ENCODE measurements at places on chromosomes 1 and 21.
A peak's percentile ranks its signal among the peaks of the same experiment; 100 is the strongest.

DNA sequence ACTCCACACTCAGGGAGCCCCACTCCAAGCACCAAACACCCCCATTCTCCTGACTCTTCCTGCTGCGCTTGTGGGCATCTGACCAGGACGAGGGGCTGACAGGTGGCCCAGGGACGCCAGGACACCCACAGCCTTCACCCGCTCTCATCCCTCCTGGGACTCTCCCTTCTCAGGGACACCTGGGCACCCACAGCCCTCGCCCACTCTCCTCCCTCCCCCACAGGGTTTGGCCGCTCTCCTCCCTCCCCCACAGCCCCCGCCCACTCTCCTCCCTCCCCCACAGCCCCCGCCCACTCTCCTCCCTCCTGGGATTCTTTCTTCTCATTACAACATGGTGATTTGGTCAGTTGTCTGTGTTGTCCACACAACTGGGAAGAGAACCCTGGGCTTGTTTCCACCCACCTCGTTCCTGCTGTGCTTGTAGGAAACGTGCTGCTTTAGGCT, 43.4 kb downstream of the PRDM15 start:
- no peak for DNase-seq

DNA sequence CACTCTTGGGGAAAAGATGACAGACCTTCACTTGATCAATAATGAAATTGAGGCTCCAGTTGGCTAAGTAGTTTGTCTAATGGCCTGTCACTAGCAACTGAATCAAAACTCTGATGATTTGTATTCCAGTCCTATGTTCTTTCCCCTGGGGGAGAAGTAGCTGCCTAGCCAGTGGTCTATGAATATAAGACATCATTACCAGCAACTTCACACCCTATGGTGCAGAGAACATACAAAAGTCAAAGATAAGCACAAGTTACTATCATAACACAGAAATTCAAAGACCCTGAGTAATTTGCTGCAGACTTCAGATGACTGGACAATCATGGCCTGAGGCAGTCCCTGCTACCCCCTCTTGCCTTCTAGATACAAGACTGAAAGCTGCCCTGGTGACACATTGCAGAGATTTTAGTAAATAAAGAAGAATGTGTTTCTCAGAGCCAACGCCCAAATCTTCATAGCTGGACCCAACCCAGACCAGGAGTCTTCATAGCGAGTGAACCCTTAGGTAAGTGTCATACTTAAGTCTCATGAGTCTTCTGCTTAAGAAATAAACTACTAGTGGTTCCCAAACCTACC, 993 bp downstream of the PDZK1 start:
- DNase-seq: peak; percentile 77

DNA sequence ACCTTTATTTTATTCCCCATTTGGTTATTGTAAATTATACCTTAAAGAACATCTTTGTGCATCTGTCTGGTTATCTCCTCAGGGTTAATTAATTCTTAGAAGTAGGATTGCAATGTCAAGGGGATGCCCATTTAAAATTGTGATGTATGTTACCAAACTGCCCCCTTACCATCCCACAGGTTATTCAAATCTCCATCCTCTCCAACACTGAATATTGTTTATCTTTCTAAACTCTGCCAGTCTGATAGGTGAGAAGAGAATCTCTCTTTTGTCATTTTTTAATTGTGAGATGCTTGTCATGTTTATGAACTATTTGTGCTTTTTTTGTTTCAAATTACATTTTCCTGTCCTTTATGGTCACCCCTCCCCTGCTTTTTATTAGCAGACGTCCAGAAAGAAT, 55.8 kb downstream of the VWA5B1 start:
- DNase-seq: no peak

DNA sequence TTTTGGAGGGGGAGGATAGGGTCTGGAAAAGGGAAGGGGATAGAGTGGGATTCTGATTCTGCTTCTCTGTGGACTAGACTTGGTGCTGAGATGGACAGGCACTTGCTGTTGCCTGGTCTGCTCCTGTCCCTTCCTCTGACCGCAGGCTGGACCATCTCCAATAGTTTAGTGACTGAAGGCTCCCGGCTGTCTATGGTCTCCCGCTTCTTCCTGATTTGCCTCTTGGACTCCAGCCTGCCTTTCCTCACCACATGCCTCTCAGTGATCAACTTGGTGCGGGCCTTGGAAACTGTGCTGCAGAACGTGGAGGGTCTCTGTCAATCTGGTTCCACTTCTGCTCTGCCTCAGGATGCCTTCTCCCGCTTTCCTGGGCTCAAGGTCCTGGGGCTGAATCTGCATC, 6.3 kb upstream of the ZSCAN20 start:
- DNase-seq: no peak

GRCh38 chr1:39420493-39420892, 70.9 kb upstream of the BMP8A start:
- DNase-seq: no peak

- no peak for DNase-seq
These were observed 28.5 kb upstream of the C1orf105 start for GRCh38 chr1:172391976-172392375.

- peak; percentile 21 for DNase-seq
These were observed 12.4 kb downstream of the USP25 start for GRCh38 chr21:15742052-15742670.

DNA sequence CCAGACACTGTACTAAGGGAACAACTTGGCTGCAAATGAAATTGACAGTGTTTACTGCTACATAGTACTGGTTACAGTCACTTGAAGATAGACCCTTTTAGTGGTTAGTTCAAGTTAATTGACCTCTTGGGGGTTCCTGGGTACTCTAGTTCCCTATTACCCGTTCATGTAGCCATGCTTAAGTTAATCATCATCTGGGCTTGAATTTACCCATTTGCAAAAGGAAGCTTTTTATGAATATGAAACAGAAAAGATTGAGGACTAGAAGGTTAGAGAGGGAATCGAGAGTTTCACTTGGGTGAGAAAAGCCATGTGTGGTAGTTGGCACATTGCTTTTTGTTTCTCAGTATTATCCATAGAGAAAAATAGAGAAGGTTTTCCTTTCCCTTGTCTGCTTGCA, 2.7 kb downstream of the MIA3 start:
- DNase-seq: no peak

DNA sequence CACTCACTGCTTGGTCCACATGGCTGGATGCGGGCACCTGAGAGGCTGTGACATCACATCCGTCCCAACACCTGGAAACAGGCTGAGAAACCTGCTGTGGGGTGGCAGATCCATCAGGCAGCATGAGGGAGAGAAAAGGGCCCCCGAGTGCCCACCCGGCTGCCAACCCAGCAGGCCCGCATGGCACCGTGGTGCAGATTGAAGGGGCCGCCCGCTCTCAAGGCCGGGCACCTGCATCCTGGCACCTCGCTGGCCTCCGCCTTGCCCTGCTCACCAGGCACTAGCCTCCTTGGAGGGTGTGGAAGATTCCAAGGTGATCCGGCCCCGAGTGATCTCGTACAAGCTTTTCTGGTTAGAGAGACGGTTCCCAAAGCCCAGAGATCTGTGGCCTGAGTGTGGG, 110.5 kb downstream of the PRDM16 start:
- DNase-seq: no peak

DNA sequence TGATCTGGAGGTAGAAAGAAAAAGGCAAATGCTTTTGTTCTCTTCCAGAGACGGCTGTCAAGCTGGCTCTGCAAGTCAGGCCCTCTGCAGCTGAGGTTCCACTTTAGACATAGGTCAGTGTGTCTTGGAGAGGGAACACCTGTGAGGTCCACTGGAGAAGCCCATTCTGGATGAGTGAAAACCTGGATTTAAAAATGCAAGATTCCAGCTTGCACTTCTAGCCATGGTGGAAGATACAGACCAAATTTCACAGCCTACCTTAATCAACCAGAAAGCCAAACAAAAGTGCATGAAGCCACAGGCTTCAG, 35.0 kb downstream of the AGPAT3 start:
- DNase-seq: no peak

DNA sequence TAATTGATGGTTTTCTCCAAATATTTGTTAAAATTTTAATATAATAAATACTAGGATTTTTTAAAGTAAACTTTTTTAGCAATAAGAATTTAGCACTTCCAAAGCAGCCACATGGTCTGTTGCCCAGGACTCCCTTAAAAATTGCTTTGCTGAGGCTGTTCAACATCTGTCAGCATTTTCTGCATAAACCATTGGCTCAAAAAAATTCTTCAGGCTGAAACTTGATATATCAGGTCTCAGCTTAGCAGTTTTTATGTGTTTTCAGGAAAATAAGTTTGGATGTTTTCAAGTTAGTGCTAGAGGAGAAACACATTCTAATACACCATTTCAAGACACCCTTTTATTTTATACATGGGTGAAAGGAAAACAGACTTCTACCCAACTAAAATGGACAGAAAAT, 69.1 kb upstream of the C1orf105 start:
- no peak for DNase-seq

DNA sequence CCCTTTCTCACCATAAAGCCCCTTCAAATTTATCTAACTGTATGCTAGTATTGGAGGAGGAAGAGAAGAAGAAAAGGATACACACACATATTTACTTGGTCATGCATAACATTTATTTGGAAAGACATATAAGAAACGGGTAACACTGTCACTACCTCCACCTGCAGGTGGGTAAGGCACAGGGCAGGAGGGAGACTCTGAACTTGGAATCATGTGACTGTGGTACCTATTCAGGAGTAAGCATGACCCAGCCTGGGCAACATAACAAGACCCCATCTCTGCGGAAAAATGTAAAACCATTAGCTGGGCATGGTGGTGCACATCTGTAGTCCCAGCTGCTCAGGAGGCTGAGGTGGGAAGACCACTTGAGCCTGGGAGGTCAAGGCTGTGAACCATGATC, 1.4 kb upstream of the PADI6 start:
- DNase-seq: no peak

DNA sequence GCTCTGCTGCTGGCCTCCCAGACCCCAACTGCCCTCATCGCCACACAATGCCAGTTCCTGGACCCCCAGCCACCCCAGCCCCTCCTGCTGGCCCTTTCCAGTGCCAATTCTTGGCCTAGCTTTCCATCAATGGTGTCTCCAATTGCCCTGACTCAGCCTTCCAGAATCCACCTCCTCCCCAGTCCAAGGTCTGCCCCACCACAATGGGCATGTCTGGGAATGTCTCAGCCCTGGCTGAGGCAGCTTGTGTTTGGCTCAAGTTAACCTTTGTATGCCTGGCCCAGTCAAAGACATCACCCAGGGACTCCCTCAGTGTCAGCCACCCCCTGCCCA, 16.4 kb downstream of the ALDH4A1 start:
- DNase-seq: peak; percentile 43

DNA sequence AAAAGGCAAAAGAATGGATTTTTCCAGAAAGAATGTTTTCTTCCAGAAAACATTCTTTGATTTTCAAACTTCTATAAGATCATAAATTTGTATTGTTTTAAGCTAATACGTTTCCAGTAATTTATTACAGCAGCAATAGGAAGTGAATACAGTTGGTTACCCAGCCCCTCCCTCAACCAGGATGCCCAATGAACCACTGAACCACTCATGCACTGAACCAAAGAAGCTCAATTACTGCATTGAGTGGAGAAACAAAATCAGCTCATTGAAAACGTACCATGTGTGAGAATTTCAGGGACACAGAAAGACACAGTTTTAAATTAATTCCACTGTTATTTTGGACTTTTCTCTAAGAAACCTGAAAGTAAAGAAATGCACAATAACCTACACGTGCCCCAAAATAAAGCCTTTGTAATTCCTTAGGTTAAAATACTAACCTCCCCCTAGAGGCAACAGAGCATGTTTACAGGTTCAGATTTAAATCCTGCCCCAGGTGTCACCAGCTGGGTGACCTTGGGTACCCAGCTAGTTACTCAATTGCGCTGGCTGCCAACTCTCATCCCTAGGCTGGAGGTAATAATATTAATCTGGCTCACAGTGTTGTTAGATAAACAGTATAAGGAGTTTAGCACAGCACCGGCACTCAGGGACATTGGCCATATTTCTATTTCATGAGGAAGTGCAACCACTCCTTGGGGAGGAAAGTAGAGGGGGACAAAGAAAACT, 111.7 kb downstream of the NMNAT2 start:
- DNase-seq: no peak

GRCh38 chr1:95035536-95035935, 37.2 kb downstream of the ALG14 start:
- peak; percentile 94 for DNase-seq

- no peak for DNase-seq
These were observed 482.4 kb downstream of the OMA1 start for GRCh38 chr1:58064166-58064565.

GRCh38 chr1:223180731-223181321, 37.8 kb upstream of the TLR5 start:
- no peak for DNase-seq

All from HT1080 (cell line).